ENCODE measurements at places on chromosomes 3 and 15.
A peak's percentile ranks its signal among the peaks of the same experiment; 100 is the strongest.

DNA sequence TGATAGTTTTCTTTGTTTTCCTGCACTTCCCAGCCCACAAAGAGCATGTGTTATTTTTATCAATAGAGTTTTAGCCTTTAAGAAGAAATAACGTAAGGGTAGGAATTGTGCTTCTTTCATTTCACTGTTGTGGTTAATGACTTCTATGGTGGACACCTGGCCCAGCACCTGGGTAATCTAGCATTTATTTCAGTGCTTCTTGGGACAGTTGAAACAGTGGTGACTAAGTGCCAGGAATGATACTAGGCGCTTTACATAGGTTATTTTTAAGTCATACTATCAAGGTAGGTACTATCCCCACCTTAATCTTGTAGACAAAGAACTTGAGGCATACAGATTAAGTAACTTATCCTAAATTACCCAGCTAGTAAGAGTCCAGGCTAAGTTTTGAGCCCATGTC lies 243.8 kb downstream of the SOX2 start:
- DNase-seq: no peak

DNA sequence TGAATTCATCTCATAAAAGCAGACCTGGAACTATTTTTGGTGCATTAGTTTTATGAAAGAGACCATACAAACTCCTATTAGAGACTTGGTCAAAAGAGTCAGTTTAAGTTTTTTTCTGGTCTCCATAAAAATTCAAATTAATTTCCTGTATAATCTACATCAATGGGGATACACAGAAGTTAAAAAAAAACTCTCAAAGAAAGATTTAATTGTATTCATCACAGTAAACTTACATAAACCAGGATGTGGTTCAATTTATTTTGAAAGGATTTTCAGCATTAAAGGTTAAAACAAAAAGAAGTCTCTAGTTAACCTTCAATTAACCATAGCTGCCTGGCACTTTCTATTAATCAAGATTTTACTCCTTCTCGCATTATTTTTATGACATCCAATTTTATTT lies 530.3 kb upstream of the KCNMB2 start:
- DNase-seq: no peak

GRCh38 chr15:69606144-69606543 lies 153.5 kb downstream of the RPLP1 start:
- DNase-seq: no peak

- DNase-seq: no peak
Measured at GRCh38 chr3:134618478-134619300, 32.1 kb downstream of the KY start.

GRCh38 chr15:95698951-95699350 lies 631.5 kb upstream of the NR2F2 start:
- DNase-seq: no peak

DNA sequence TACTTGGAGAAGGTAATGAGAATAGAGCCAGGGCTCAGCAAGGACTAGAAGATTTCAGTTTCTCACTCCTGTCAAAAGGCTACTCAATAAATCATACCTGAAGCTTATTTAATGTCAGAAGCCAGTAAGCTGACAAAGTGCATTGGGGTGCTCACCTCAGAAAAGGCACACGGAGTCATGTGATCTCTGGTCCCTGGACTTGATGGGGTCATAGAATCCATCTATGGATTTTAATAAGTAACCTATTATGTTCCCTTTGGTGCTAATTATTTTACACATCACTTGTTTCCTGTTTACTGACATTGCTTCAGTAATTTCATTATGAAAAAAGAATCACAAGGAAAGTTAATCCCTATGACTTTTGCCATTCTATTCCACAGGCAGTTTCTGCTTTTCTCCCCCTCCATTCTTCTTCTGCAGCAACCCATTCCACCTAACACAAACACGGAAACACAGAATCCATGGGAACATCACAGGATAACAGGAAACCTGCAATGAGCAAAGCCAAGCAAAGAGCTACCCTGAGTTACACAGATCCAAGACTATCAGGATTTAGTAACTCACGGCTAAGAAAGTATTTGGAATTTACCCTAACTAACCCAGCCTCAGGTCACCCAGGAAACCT lies 159.6 kb downstream of the MEIS2 start:
- no peak for DNase-seq

- no peak for DNase-seq
Measured at GRCh38 chr15:67701669-67702068, 123.6 kb upstream of the SKOR1 start.

DNA sequence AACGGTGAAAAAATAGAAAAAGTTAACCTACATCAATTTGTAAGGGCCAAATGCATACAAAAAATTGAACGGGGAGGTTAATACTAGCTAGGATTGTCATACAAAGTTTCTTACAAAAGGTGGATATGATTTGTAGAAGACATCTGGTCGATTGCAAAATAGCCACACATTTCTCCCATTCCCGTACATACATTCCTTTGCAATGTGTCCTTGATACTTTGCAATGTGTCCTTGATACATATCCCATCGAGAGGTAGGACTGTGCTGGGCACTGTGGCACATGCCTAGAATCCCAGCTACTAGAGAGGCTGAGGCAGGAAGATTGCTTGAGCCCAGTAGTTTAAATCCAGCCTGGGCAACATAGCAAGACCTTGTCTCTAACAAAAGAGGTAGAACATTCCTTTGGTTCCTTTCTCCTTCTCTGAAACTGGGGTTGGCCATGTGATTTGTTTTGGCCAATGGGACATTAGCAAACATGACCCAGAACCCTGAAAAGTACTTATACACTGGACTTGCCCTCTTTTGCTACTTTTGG lies 9.5 kb downstream of the TTBK2 start:
- DNase-seq: no peak

- peak; percentile 84 for DNase-seq
Measured at GRCh38 chr3:125141596-125142419, 70.7 kb downstream of the SLC12A8 start.

Data from CD4-positive, alpha-beta T cell treated with Interleukin-6 for 4 hours (primary cell).